Stomach (tissue), 19 donors: ENCODE measurements at places on chromosomes 7 and 10. TPM values are rescaled to one million over a fixed set of nuclear protein-coding genes. Genes with fewer than 3 reads are reported as not detected.

DNA sequence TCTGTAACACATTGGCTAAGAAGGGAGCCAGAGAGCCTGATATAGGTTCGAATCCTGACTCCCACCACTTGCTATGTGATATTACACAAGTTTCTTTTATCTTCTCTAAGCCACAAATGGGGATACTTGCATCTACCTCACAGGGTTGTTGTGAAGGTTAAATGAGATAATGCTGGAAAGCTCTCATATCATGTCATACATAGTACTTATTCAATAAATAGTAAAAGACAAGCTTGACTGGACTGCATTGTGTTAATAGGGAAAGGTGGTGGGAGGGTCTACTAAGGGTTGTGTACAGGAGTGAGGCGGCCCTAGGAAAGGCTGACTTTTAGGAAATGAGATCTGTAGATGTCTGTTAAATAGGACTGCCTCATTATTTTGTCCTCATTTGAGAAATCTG is 35.8 kb upstream of the DNMBP start:
- no peak for DNase-seq

GIMAP7 gene
- 13.0 TPM for total RNA-seq

DENND2A gene
- 17.8 TPM for total RNA-seq

DNA sequence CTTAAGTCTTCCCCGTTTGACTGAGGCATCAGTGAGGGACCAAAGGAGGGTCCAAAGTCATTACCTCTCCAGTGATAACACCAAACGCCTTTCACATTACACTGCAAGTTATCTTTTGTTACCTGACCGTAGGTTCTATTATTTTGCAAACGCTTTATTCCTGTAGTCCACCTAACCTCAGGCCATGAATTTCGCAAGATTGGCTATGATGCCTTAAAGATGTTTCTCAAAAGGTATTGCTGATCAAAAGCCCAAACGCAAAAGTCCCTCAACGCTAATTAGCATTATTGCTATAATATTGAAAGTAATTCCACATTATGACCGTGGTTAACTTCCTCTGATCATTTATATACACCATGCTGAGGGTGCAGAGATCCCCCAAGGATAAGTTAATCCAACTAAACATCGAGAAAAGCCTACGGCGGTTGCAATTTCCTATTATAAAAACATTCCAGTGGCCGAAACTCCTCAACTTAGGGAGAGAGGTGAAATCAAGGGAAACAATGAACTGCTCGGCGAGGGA is 649 bp downstream of the DNA2 start:
- peak; percentile 3 for DNase-seq

GRCh38 chr10:117514971-117515370 is 27.6 kb upstream of the EMX2 start:
- no peak for DNase-seq

- DNase-seq: peak; percentile 81
Observed at GRCh38 chr7:98470485-98471240, 69.8 kb upstream of the BAIAP2L1 start.

STEAP2 gene
- total RNA-seq: 52.7 TPM

- DNase-seq: no peak
Observed at GRCh38 chr10:98417973-98418664, 3.1 kb upstream of the PYROXD2 start.

DNA sequence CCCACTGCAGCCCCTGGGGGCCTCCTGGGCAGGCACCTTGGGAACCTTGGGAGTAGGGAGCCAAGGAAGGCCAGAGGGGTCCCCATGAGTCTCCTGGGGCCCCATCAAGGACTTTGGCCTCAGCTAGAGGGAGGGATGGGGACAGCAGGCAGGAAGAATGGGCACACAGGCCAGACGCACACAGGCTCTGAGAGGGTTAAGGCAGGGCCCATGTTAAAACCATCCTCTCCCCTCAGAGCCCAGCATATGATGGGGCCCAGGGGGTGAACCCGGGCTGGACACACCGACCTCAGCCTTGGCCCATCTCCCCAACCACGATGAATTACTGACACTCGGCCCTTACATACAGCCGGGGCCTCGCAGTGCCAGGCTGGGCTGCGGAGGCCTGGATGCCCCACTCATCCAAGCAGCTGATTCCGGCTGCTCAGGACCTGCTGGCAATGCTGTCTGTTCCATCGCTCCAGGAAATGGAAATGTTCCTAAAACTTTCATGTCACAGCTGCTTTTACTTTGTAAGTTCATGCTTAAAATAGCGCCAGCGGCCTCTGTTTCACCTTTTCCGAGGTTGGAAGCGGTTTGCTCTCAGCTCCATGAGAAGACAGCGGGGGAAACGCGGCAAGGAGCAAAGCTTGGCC is 17.3 kb upstream of the INPP5A start:
- DNase-seq: peak; percentile 40

- no peak for DNase-seq
Observed at GRCh38 chr10:50999163-50999562, 75.1 kb upstream of the PRKG1 start.

- no peak for DNase-seq
Observed at GRCh38 chr7:127066974-127067373, 185.8 kb downstream of the GRM8 start.

- DNase-seq: peak; percentile 34
Observed at GRCh38 chr10:8065651-8066050, 11.2 kb downstream of the GATA3 start.

UCN3 gene
- total RNA-seq: 0.37 TPM

- no peak for DNase-seq
Observed at GRCh38 chr10:124557648-124558338, 96.2 kb downstream of the LHPP start.

DNA sequence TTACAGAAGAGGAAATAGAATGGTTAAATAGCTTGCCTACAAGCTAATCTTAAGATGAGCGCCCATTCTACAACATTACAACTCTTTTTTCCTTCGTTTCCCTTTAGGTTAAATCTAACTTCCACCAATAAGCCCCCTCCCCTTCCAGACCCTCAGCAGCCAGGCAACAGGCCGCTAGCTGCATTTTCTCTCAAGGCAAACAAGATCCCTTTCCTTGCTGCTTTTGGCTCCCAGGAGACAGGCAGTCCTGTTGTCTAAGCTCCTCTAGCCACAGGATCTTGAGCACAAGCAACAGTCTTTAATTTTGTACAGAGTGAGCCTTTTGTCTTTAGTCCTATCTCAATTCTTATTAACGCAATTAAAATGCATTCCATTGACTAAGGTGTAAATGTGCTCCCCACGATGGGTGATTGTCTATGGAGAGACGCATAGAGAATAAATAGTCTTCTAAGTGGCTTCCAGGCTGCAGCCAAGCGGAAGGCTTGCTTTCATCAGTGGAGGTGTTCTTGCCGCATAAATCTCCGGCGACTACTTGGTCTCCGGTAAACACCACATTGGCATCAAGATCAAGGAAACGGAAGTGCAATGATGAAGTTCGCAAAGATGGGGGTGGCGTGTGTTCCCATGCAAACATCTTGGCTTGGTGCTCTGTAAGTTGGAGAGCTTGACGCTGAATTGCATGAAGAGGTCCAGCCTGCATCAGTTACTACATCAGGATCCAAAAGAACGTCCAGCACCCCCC is 181.9 kb upstream of the LYZL2 start:
- no peak for DNase-seq
